ENCODE measurements at places on chromosomes 2 and 18.

- no peaks in the 10 kb centered on the region for H3K36me3 ChIP-seq
- no peaks in the 10 kb centered on the region for H3K27me3 ChIP-seq
- H3K27ac ChIP-seq = no peak overlapping the region
- no peak overlapping the region for H3K4me3 ChIP-seq
Measured at GRCh38 chr2:212968284-212969081, 182.9 kb downstream of the IKZF2 start.

- DNase-seq = no peak
- H3K4me3 ChIP-seq = no peak overlapping the region
- no peaks in the 10 kb centered on the region for H3K27me3 ChIP-seq
- H3K36me3 ChIP-seq = no peaks in the 10 kb centered on the region
Measured at GRCh38 chr18:21903709-21904108, 163.1 kb downstream of the MIB1 start.

- H3K36me3 ChIP-seq = no peaks in the 10 kb centered on the region
- no peaks in the 10 kb centered on the region for H3K4me1 ChIP-seq
- H3K27ac ChIP-seq = no peak overlapping the region
- no peaks in the 10 kb centered on the region for H3K27me3 ChIP-seq
Measured at GRCh38 chr2:60507211-60507965, 46.1 kb downstream of the BCL11A start.

GRCh38 chr18:53534695-53535094 lies 689.8 kb downstream of the MBD2 start:
- H3K27me3 ChIP-seq = no peaks in the 10 kb centered on the region
- no peaks in the 10 kb centered on the region for H3K36me3 ChIP-seq
- H3K4me3 ChIP-seq = no peak overlapping the region
- DNase-seq = no peak

GRCh38 chr2:27494284-27494943 lies 586 bp downstream of the FNDC4 start:
- peak; percentile 85 for DNase-seq
- peak overlapping the region; percentile 48 for H3K27ac ChIP-seq
- no peaks in the 10 kb centered on the region for H3K36me3 ChIP-seq
- no peaks in the 10 kb centered on the region for H3K4me1 ChIP-seq
- H3K27me3 ChIP-seq = no peaks in the 10 kb centered on the region

DNA sequence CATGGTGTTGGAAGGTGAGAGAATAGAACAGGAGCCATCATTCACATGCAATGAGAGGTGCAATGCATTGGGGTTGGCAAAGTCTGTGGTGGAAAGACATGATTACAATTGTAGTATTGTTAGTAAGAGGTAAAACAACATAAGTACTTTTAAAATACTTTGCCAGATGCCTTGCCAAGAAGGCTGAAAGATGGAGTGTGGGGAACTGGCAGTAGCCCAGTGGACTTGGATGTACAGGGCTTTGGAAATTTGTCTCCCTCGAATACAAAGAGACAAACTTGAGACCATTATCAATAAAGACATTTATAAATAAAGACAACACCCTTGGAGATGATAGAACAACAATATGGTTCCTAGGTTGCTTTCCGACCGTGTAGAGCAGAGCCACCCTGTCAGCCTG lies 62.0 kb downstream of the MDH1 start:
- H3K27me3 ChIP-seq = no peaks in the 10 kb centered on the region
- H3K4me3 ChIP-seq = no peak overlapping the region
- H3K4me1 ChIP-seq = no peaks in the 10 kb centered on the region
- no peak overlapping the region for H3K27ac ChIP-seq

DNA sequence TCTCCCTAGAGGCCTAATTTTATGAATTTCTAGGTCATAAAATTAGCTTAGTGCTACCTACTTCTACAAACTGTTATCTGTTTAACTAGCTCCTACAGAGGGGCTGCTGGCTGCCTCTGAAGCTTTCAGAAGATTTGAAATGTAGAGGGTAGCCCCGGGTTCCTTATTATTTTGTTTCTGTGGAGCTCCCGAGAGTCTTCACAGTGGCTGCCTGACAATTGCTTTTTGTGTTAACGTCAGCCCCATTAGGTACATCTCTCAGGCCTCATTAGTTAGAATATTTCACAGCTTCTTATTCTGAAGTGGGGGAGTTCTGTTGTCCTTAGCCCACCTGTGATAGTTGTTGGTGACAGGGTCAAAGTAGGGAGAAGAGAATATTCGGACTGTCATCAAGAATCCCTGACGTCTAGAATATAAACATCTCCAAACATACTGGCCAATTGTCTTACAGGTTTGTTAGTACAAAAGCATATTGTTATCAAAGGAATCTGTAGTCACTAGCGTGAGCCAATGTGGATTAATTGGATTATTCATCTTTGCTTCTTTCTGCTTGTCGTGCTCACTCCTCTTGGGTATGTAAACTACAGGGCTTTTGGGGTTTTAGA lies 77.5 kb downstream of the DIS3L2 start:
- no peaks in the 10 kb centered on the region for H3K27me3 ChIP-seq
- H3K36me3 ChIP-seq = no peaks in the 10 kb centered on the region
- H3K27ac ChIP-seq = no peak overlapping the region

- no peaks in the 10 kb centered on the region for H3K4me1 ChIP-seq
- no peaks in the 10 kb centered on the region for H3K27me3 ChIP-seq
- no peak for DNase-seq
- H3K4me3 ChIP-seq = no peak overlapping the region
- H3K27ac ChIP-seq = no peak overlapping the region
- no peaks in the 10 kb centered on the region for H3K36me3 ChIP-seq
Measured at GRCh38 chr2:177180269-177181000, 32.2 kb upstream of the HNRNPA3 start.

DNA sequence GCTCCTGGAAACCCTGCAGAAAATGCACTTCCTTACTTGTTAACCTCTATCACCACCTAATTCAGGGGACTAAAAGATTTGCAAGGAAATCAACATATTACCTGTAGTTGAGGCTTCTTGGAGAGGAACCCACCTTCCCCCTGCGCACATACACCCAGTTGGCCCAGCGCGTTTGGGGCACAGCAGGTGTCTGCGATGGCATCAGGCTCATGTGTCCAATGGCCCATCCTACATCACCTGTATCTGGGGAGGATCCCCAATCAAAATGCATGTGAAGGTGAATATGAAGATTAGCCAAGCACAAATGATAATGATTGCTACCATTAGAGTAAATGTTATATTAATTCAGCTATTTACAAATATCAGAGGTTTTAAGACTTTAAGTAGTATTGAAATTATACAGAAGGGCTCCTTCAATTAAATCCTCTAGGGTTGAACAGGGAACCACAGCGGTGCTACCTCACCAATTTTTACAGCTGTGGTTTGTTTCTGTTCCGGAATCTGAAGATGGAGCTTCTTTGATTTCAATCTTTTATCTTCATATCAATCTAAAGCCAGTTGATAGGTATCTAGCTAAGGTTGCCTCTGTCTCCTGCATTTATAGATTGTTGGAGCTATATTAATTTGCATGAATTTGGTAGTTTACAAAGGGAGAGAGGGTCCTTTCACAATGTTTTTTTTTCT lies 486.0 kb downstream of the RNF144A start:
- no peaks in the 10 kb centered on the region for H3K27me3 ChIP-seq
- no peaks in the 10 kb centered on the region for H3K36me3 ChIP-seq
- H3K4me1 ChIP-seq = no peaks in the 10 kb centered on the region
- DNase-seq = no peak
- no peak overlapping the region for H3K27ac ChIP-seq
- H3K4me3 ChIP-seq = no peak overlapping the region

- no peak overlapping the region for H3K27ac ChIP-seq
- H3K4me3 ChIP-seq = no peak overlapping the region
- H3K36me3 ChIP-seq = no peaks in the 10 kb centered on the region
- DNase-seq = no peak
Measured at GRCh38 chr2:242004902-242005230, 135.3 kb downstream of the RTP5 start.

DNA sequence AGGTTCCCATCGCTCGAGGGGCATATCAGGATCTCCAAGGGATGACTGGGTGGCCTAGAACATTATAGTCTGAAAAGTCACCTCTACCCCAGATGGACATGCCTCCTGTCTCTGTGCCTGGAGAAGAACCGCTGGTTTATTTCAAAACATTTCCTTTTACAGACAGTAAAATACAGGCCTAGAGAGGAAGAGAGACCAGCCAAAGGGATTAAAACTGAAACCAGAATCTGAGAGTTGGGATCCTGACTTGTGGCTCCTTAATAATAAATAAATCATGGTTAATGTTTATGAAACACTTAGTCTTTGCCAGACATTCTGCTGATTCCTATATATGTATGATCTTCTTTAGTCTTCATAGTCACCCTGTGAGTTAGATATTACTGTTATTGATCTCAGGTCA lies 153.7 kb downstream of the DDX1 start:
- no peaks in the 10 kb centered on the region for H3K4me1 ChIP-seq
- DNase-seq = no peak
- no peak overlapping the region for H3K4me3 ChIP-seq

DNA sequence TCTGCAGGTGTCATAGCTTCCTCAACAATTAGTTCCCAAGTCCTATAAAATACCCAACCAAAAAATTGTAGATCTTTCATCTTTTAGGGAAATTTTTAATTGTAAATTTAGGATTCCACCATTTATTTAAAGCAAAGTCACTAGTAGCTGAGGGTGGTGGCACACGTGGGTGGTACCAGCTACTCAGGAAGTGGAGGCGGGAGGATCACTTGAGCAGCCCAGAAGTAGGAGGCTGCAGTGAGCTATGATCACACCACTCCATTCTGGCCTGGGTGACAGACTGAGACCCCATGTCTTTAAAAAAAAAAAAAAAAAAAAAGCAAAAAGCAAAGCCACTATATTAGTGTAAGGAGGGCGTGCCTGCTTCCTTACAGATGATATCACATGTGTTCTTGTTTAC lies 60.3 kb upstream of the GREB1L start:
- H3K36me3 ChIP-seq = no peaks in the 10 kb centered on the region
- no peaks in the 10 kb centered on the region for H3K27me3 ChIP-seq
- no peak overlapping the region for H3K27ac ChIP-seq
- DNase-seq = no peak

- peak overlapping the region; percentile 32 for H3K27ac ChIP-seq
- no peaks in the 10 kb centered on the region for H3K27me3 ChIP-seq
- no peak for DNase-seq
Measured at GRCh38 chr2:160367887-160368286, 125.7 kb downstream of the RBMS1 start.

DNA sequence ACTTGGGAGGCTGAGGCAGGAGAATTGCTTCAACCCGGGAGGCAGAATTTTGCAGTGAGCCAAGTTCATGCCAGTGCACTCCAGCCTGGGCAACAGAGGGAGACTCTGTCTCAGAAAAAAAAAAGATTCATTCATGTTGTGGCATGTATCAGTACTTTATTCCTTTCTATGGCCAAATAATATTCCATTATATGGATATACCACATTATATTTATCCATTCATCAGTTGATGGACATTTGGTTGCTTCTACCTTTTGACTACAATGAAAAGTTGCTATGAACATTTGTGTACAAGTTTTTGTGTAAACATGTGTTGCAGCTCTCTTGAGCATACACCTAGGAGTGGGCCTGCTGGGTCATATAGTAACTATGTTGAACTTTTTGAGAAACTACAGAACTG lies 9.2 kb upstream of the MAT2A start:
- no peaks in the 10 kb centered on the region for H3K36me3 ChIP-seq
- no peak for DNase-seq
- no peak overlapping the region for H3K4me3 ChIP-seq

GRCh38 chr2:24972315-24972961 lies 683 bp upstream of the DNAJC27 start:
- peak overlapping the region; percentile 72 for H3K4me3 ChIP-seq
- H3K36me3 ChIP-seq = no peaks in the 10 kb centered on the region
- DNase-seq = no peak
- H3K27me3 ChIP-seq = no peaks in the 10 kb centered on the region
- H3K27ac ChIP-seq = peak overlapping the region; percentile 97

- H3K27me3 ChIP-seq = no peaks in the 10 kb centered on the region
- DNase-seq = no peak
- peak overlapping the region; percentile 69 for H3K4me3 ChIP-seq
- H3K27ac ChIP-seq = peak overlapping the region; percentile 96
- no peaks in the 10 kb centered on the region for H3K36me3 ChIP-seq
Measured at GRCh38 chr2:231513746-231514224, 16.5 kb downstream of the NMUR1 start.

GRCh38 chr2:113273027-113273551 lies 5.6 kb downstream of the PAX8 start:
- H3K4me3 ChIP-seq = no peak overlapping the region
- no peak for DNase-seq
- no peak overlapping the region for H3K27ac ChIP-seq
- peaks cover 24% of the 10 kb centered on the region for H3K4me1 ChIP-seq
- H3K27me3 ChIP-seq = peaks cover 42% of the 10 kb centered on the region

- H3K27ac ChIP-seq = no peak overlapping the region
- no peak for DNase-seq
- no peaks in the 10 kb centered on the region for H3K27me3 ChIP-seq
- no peaks in the 10 kb centered on the region for H3K36me3 ChIP-seq
Measured at GRCh38 chr2:22748909-22749308, 636.1 kb upstream of the KLHL29 start.

GRCh38 chr18:31268985-31269406 lies 49.0 kb upstream of the DSG1 start:
- no peaks in the 10 kb centered on the region for H3K27me3 ChIP-seq
- no peak for DNase-seq
- H3K4me3 ChIP-seq = no peak overlapping the region
- peaks cover 9% of the 10 kb centered on the region for H3K4me1 ChIP-seq
- peak overlapping the region; percentile 44 for H3K27ac ChIP-seq
- H3K36me3 ChIP-seq = no peaks in the 10 kb centered on the region

- H3K4me1 ChIP-seq = no peaks in the 10 kb centered on the region
- H3K4me3 ChIP-seq = no peak overlapping the region
- H3K36me3 ChIP-seq = no peaks in the 10 kb centered on the region
- no peaks in the 10 kb centered on the region for H3K27me3 ChIP-seq
Measured at GRCh38 chr18:1663879-1664705, 759.4 kb downstream of the ADCYAP1 start.

DNA sequence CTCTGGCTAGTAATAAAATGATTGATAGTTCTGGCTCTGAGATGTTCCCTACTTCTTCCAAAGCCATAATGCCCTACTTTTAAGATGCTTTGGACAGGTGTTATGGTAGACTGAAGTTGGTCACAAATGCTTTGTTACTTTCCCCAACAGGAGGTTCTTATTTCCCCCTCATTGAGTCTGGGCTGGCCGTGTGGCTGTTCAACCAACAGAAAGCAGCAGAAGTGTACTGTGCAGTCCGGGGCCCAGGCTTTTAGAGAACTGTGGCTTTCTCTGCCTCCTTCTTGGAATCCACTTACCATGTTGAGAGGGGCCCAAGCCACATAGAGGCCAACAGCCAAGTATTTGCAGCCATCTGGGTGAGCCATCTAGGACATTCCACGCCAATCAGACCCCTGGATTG lies 94.2 kb downstream of the KCTD1 start:
- H3K4me1 ChIP-seq = no peaks in the 10 kb centered on the region
- H3K27ac ChIP-seq = peak overlapping the region; percentile 16
- DNase-seq = no peak

DNA sequence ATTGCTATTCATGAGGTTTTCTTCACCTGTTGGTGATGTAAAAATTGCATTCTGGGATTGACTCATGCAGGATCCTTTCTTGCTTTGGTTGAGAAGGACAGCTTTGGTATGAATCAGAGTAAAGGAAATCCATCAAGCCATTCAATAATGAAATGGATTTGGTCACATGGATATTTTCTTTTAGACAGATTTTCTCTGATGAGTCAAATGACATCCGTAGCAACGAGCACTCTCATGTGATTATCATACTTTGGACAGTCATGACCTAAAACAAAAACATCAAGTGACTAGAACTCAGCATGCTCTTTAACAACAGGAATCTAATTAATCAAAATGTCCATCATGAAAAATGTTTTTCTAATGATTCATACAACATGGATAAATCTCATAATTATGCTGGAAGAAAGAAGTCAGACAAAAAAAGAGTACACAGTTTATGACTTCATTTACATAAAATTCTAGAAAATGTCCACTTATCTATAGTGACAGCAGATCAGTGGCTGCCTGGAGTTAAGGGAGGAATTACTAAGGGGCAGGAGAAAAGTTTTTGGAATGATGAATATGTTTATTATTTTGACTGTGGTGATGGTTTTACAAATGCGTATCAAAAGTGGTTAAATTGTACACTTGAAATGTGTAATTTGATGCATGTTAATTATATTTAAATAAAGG lies 30.7 kb downstream of the TRAK2 start:
- H3K36me3 ChIP-seq = peaks cover 8% of the 10 kb centered on the region
